NCI-H460 (cell line): ENCODE measurements at places on chromosomes 13 and 19. TPM values are rescaled to one million over a fixed set of nuclear protein-coding genes. Genes with fewer than 3 reads are reported as not detected.

GRCh38 chr13:51523082-51523518, 61.2 kb upstream of the WDFY2 start:
- peak; percentile 61 for DNase-seq

DNA sequence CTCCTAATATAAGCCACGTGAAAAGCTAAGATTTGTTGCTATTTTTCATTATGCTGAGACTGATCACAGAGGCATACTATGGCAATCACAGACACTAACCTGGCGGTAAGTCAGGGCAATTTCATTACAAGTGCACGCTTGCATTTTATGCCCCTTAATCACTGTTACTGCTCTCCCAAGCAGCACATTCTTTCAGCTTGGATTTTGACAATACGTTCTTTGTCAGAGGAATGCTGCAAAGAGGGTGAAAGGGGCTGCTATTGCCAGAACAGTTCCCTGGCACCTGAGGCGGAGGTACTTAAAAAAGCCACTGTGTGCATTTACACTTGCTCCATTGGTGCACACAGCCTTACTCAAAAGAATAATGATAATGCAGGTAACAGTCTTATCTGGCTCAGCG, 346.6 kb downstream of the RFC3 start:
- DNase-seq, result no peak

GRCh38 chr13:46006688-46007452, 45.7 kb downstream of the ZC3H13 start:
- DNase-seq, result no peak

DNA sequence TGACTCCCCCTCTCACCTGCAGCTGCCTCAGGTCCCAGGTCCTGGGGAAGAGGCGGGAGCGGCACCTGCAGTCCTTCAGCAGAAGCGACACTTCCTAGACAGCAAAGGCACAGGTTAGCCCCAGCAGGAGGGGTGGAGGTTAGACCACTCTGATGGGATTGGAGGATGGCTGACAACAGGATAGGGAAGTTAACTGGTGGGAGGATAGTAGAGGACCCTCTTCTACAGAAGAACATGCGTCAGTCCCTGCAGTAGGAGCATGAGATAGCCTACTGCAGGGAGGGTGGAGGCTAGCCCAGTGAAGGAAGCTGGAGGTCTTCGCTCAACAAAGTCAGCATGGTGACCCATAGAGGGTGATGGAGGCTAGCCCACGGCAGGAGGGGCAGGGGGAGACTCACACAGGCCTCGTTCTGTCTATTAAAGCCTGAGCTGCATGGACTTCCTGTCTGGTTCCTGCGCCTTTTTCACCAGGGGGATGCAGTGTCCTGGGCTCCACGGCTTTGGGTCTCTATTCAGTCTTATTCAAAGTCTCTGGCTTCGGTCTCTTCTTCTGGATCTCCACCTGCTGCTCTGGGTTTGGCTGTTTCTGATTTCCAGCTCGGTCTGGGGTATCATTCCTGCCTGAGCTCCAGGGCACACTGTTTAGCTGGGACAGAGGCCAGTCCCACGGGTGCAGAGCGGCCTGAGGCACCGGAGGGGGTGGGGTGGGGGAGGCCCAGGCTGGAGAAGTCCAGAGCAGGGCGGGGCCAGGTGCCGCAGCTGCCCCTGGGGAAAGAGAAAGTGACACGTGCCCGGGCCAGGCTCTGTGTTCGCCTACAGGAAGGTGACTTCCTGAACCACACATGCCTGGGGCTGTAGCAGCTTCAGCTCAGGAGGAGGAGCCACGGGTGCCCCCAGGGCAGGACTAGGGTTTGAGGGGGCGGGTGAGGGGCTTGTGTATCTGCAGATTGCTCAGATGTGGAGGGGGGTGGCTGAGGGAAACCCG, 7.3 kb downstream of the IFNL3 start:
- DNase-seq, result no peak

- DNase-seq, result peak; percentile 23
Observed at GRCh38 chr13:52348983-52349780, 56.8 kb downstream of the THSD1 start.

- no peak for DNase-seq
Observed at GRCh38 chr13:111909501-111909900, 157.4 kb upstream of the SOX1 start.

DNA sequence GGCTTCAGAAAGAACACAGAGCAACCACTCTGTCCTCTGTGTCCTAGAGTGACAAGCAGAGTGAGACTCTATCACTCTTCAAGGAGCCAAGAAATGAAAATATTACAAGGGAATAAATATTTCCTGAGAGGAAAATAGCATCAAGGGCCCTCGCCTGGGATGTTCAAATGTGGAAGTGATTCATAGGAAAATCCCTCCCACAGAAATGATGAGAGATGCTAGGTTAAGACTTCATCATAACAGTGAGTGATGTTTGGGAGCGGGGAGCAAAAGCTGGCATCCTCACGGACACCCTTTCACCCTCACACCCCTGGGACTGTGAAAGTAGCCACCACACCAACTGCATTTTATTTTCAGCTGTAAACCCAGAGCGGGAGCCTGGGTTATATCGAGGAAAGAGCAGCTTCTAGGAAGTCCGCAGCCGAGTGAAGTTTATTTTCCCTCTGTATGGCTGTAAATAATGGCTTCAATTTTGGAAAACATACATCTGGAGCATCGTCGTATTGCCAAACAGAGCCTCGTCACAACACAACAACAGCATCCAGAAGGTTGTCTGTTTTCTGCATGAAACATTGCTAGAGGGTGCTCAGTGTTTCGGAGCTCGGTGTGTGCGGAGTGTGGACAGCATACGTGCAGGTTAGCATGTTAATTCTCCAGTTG, 54.8 kb downstream of the DLEU7 start:
- no peak for DNase-seq

DNA sequence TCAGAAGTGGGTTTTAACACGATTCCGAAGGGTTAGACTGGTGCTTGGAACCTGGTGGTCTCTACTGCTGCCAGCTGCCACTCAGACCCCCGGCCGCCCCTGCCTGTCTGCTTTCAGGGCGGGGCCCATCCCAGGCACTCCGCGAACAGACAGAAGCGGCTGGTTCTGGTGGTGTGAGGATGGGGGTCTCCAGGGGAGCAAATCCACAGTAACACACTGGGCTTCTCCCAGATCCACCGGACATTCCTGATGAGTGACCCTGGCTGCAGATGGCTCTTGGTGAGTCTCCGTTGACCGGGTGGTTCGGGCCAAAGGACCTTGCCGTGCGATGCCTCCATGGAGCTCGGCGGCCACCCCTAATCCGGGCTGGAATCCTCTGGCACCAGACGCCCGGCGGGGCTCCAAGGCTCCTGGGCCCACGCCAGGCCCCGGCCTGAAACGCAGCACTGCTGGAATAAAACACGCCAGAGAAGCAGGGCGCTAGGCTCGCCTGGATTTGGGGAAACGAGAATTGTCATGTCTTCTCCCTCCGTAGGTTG, 2.1 kb upstream of the PTBP1 start:
- no peak for DNase-seq

DNA sequence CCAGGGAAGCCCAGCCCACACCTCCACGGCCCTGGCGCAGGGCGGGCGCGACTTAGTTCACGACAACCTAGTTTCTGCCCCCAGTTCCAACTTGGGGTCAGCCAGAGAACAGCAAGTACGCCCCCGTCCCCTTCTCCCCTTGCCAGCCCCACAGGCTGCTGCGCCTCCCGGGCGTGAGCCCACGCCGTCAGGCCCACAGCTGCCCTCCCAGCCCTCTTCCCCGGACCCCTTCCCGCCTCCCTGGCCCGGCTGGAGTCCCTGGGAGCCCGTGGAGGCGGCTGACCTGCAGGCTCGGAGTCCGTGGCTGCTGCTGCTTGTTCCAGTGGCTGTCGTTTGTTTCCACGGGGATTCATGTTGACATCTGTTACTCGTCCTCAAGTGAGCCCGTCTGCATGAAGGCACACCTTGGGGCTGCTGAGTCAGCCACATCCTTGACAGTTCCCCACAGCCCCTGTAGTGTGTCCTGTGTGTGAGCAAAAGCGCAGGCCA, 86.0 kb downstream of the ATP11A start:
- no peak for DNase-seq

DNA sequence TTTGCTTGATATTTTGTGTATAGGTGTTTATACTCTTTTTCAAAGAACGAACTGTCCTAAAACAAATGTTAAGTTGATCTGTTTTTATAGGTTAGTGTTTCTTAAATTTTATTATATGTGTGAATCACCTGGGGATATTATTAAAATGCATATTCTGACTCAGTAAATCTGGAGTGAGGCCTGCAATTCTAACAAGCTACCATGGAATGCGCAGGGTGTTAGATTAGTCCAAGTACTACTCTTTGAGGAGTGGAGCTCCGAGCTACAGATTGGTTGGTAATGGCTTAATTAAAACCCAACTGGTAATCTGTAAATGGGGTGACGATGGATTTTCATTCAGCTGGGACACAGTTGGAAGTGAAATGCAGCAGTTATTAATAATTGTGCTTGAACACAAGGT, 214.1 kb upstream of the UFM1 start:
- no peak for DNase-seq

GRCh38 chr19:39405958-39406655, 540 bp upstream of the ZFP36 start:
- DNase-seq, result no peak

GRCh38 chr19:16076154-16076957, at the start of gene TPM4:
TSS of gene TPM4 (plus strand) at chr19:16076495. CDS start at chr19:16076566, 71 bp downstream.
- DNase-seq, result peak; percentile 81

Gene ADM5
- total RNA-seq, result 3.1 and 3.2 TPM in 2 replicates

Gene ZNF534
- not detected in 2 replicates for total RNA-seq

Gene ZNF90
- not detected in 2 replicates for total RNA-seq

Gene ABHD8
- 1.3 and 1.4 TPM in 2 replicates for total RNA-seq

Gene CPAMD8
- total RNA-seq, result 0.10 TPM in 1 of 2 replicates, not detected in the other

Gene ZNF626
- not detected in 2 replicates for total RNA-seq
